ENCODE measurements at places on chromosomes 11 and 22. TPM values are rescaled to one million over a fixed set of nuclear protein-coding genes. Genes with fewer than 3 reads are reported as not detected.

GRCh38 chr22:49587421-49587820 is 240.3 kb downstream of the BRD1 start:
- no peaks in the 10 kb centered on the region for H3K36me3 ChIP-seq
- no peak for DNase-seq
- H3K4me3 ChIP-seq, result no peak overlapping the region
- peaks cover 4% of the 10 kb centered on the region for H3K4me1 ChIP-seq

DNA sequence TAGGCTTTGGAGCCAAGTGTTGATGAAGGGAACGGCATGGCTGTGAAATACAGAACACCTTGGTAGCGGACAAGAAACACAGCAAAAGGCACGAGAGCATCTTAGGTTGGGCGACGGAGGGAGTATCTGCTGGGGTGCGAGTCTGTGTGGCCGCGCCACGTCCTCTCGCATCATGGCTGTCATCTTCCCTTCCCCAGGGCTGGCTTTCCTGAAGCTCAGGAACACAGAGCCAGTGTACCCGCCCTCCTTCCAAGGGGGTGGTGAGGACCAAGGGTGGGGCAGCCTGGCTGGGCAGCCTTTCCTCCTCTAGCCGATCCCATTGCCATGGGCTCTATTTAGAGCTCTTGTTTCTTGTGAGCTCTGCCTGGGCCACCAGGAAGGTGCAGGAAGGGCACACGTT is 154.4 kb downstream of the FEZ1 start:
- H3K27me3 ChIP-seq, result peaks cover 13% of the 10 kb centered on the region
- no peak for DNase-seq
- H3K4me1 ChIP-seq, result peaks cover 82% of the 10 kb centered on the region
- no peak overlapping the region for H3K4me3 ChIP-seq
- no peak overlapping the region for H3K27ac ChIP-seq

GRCh38 chr22:36374603-36375024 is 13.2 kb downstream of the MYH9 start:
- no peaks in the 10 kb centered on the region for H3K27me3 ChIP-seq
- DNase-seq, result no peak
- H3K4me3 ChIP-seq, result no peak overlapping the region
- H3K36me3 ChIP-seq, result no peaks in the 10 kb centered on the region
- no peak overlapping the region for H3K27ac ChIP-seq
- peaks cover 52% of the 10 kb centered on the region for H3K4me1 ChIP-seq

DNA sequence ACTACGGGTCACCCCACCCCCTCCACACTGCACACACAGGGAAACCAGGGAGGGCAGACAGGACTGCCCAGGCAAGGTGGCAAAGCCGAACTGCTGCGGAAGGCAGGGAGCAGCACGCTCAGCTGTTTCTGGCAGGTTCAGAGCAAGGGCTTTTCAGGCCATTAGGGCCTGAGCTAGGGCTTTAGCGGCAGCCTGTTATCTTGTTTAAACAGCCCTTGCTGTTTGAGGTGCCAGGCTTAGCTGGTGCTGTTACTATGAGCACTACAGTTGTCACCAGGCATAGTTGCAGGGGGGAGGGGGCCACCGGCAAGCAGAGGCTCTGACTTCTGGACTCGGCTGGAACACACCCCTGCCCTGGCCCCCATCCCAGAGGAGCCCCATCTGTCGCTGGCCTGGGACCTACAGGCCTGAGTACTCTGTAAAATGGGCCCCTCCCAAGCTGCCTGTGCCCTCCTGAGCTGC is 34.9 kb downstream of the RSPH14 start:
- H3K4me1 ChIP-seq, result no peaks in the 10 kb centered on the region
- no peak for DNase-seq
- no peak overlapping the region for H3K27ac ChIP-seq
- no peaks in the 10 kb centered on the region for H3K36me3 ChIP-seq
- H3K27me3 ChIP-seq, result no peaks in the 10 kb centered on the region
- no peak overlapping the region for H3K4me3 ChIP-seq

DNA sequence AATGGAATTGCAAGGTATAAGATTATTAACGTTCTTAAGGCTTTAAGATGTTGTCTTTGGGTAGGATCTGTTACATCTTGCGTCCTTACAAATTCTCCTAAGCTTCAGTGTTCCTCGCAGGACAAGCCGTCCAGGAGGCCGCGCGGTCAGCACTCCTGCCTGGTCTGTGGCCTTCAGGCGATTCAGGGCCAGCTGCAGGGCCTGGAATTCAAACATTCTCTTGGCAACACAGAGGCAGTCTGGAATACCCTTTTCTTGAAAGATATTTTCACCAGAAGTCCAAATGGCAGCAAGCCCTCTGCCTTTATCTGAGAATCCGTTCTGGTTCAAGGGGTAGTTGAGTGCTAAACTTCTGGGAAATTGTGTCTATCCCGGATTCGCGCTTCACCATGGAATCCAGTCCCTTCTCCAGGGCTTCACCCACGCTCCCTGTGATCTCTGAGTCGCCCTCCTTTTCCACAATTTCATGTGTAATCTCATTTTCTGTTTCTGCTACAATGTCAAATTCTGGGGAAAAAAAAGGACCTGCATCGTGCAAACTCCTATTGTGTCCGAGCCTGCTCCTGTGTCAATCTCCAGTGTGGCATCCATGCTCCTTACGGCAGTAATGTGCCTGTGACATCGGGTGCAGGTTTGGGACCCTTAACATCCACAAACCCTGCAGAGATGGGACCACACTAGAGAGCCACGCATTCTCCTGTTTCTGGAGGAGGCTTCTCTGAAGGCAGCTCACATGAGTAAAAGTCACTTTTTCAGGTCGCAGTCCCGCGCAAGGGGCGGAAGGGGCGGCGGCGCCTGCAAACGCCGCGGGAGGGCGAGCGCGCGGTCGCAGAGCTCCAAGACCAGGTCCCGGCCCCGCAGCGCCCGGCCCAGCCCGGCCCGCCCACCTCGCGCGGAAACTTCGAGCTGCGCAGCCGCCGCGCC is 25.4 kb upstream of the SORL1 start:
- peak overlapping the region; percentile 72 for H3K4me3 ChIP-seq
- peaks cover 5% of the 10 kb centered on the region for H3K4me1 ChIP-seq
- peak; percentile 26 for DNase-seq

- H3K27ac ChIP-seq, result no peak overlapping the region
- no peak for DNase-seq
- peaks cover 4% of the 10 kb centered on the region for H3K4me1 ChIP-seq
- no peaks in the 10 kb centered on the region for H3K36me3 ChIP-seq
Measured at GRCh38 chr11:40434926-40435325, 1024.5 kb downstream of the LRRC4C start.

DNA sequence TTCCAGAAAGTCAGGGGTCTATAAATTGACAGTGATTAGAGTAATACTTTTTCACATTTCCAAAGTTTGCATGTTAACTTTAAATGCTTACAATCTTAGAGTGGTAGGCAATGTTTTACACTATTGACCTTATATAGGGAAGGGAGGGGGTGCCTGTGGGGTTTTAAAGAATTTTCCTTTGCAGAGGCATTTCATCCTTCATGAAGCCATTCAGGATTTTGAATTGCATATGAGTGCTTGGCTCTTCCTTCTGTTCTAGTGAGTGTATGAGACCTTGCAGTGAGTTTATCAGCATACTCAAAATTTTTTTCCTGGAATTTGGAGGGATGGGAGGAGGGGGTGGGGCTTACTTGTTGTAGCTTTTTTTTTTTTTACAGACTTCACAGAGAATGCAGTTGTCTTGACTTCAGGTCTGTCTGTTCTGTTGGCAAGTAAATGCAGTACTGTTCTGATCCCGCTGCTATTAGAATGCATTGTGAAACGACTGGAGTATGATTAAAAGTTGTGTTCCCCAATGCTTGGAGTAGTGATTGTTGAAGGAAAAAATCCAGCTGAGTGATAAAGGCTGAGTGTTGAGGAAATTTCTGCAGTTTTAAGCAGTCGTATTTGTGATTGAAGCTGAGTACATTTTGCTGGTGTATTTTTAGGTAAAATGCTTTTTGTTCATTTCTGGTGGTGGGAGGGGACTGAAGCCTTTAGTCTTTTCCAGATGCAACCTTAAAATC is 5.3 kb downstream of the MALAT1 start:
- H3K27me3 ChIP-seq, result peaks cover 55% of the 10 kb centered on the region
- peaks cover 72% of the 10 kb centered on the region for H3K4me1 ChIP-seq
- DNase-seq, result no peak
- H3K27ac ChIP-seq, result peak overlapping the region; percentile 13
- no peak overlapping the region for H3K4me3 ChIP-seq

GRCh38 chr11:134794192-134794591 is 382.1 kb upstream of the B3GAT1 start:
- H3K4me3 ChIP-seq, result no peak overlapping the region
- no peak for DNase-seq
- H3K36me3 ChIP-seq, result no peaks in the 10 kb centered on the region
- H3K27me3 ChIP-seq, result no peaks in the 10 kb centered on the region
- peaks cover 7% of the 10 kb centered on the region for H3K4me1 ChIP-seq

- no peak for DNase-seq
- H3K36me3 ChIP-seq, result peaks cover 24% of the 10 kb centered on the region
- H3K4me1 ChIP-seq, result peaks cover 4% of the 10 kb centered on the region
- no peaks in the 10 kb centered on the region for H3K27me3 ChIP-seq
- H3K4me3 ChIP-seq, result no peak overlapping the region
Measured at GRCh38 chr11:71438650-71439049, 9.5 kb downstream of the DHCR7 start.

GRCh38 chr11:6757373-6757967 is 14.3 kb downstream of the OR2AG2 start:
- peak; percentile 48 for DNase-seq
- H3K4me1 ChIP-seq, result peaks cover 9% of the 10 kb centered on the region
- H3K36me3 ChIP-seq, result peaks cover under 1% of the 10 kb centered on the region
- H3K27ac ChIP-seq, result no peak overlapping the region

- H3K27ac ChIP-seq, result peak overlapping the region; percentile 20
- H3K4me1 ChIP-seq, result peaks cover 43% of the 10 kb centered on the region
- no peak overlapping the region for H3K4me3 ChIP-seq
- H3K36me3 ChIP-seq, result peaks cover 18% of the 10 kb centered on the region
- no peaks in the 10 kb centered on the region for H3K27me3 ChIP-seq
- no peak for DNase-seq
Measured at GRCh38 chr22:28950617-28951411, 67.4 kb downstream of the ZNRF3 start.

GRCh38 chr11:10272132-10272531 is 21.9 kb downstream of the SBF2 start:
- H3K4me3 ChIP-seq, result no peak overlapping the region
- H3K27me3 ChIP-seq, result no peaks in the 10 kb centered on the region
- peaks cover 5% of the 10 kb centered on the region for H3K4me1 ChIP-seq
- DNase-seq, result no peak
- H3K27ac ChIP-seq, result no peak overlapping the region

GRCh38 chr11:95255251-95256145 is 24.5 kb upstream of the SESN3 start:
- no peak for DNase-seq
- peaks cover 51% of the 10 kb centered on the region for H3K4me1 ChIP-seq
- peak overlapping the region; percentile 31 for H3K4me3 ChIP-seq

GRCh38 chr11:35494957-35495490 is 30.4 kb downstream of the PAMR1 start:
- H3K4me3 ChIP-seq, result no peak overlapping the region
- no peaks in the 10 kb centered on the region for H3K36me3 ChIP-seq
- no peak for DNase-seq
- no peaks in the 10 kb centered on the region for H3K4me1 ChIP-seq

DNA sequence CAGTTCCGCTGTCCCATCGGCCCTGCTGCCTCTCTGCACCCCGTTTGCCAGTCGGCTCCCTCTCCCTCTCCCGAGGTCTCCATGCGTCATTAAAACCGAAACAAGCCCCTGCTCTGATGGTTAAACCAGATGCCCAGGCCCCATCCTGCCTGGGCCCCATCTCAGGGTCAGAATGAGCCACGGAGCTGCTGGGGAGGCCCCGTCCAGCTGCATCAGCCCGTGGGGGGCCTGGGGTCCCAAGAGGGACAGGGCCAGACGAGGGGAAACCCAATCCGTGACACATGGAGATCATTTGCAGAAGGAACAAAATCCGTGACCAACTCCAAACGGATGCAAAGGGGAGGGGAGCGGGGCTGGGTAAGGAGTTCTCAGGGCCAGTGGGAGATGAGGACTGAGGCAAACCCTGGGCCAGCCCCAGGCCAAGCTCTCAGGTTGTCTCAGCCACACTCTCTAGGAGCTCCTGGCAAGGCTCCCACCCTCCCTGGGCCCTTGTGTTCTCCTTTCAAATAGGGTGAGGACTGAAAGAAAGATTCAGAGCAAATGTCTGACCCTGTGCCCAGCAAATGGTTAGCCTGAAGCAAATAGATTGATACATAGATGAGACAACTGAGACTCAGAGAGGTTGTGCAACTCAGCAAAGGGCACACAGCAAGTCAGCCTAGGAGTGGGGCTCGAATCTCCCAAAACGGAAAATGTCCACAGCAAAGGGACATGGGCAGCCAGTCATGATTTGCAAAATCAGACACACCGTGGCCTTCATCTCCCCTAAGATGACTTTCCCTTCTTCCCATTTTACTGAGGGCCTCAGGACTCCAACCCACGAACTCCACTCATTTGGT is 162.1 kb downstream of the MN1 start:
- peaks cover 60% of the 10 kb centered on the region for H3K4me1 ChIP-seq
- H3K27ac ChIP-seq, result no peak overlapping the region
- DNase-seq, result no peak
- peaks cover 10% of the 10 kb centered on the region for H3K27me3 ChIP-seq
- no peaks in the 10 kb centered on the region for H3K36me3 ChIP-seq

- peaks cover 81% of the 10 kb centered on the region for H3K27me3 ChIP-seq
- no peaks in the 10 kb centered on the region for H3K36me3 ChIP-seq
- H3K27ac ChIP-seq, result no peak overlapping the region
- DNase-seq, result no peak
- peak overlapping the region; percentile 22 for H3K4me3 ChIP-seq
- peaks cover 25% of the 10 kb centered on the region for H3K4me1 ChIP-seq
Measured at GRCh38 chr11:72591785-72592502, 82.3 kb downstream of the PDE2A start.

DNA sequence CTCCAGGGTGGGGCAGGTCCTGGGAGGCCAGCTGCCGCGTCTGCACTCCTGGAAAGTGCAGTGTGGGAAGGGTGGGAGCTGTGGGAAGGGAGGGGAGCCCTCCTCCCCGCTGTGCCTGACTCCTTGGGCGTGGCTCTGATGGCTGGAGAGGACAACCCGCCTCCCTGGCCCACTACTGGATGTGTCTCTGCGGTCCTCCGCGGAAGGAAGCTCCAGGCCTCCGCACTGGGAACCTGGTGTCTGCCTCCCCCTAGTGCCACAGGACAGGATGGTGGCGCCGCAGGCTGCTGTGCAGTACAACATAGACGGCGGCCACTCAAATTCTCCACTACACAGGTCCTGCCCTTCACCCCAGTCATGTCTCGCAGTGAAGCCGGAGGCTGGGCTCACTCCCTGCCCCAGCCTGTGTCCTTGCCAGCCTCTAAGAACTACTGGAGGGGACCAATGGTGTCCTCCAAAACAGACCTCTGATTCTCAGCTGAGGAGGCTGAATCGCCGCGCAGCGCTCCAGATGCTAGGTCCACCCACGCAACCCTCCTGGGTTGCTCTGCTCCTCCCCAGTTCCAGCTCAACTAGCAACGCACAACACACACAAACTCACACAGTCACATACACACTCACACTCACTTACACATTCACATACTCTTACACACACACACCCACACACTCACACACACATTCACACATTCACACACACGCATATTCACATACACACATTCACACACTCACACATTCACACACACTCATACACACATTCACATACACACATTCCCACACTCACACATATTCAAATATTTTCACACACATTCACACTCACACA is 12.4 kb upstream of the DSCAML1 start:
- H3K4me1 ChIP-seq, result peaks cover 14% of the 10 kb centered on the region
- DNase-seq, result peak; percentile 66
- H3K27ac ChIP-seq, result no peak overlapping the region
- peaks cover 43% of the 10 kb centered on the region for H3K27me3 ChIP-seq
- H3K4me3 ChIP-seq, result no peak overlapping the region

The SEC14L6 gene
- 3.3 TPM for total RNA-seq

The RAB39A gene
- total RNA-seq, result 10.8 TPM

The PRR33 gene
- not detected for total RNA-seq

All from neural crest cell (in vitro differentiated cells).